Naive thymus-derived CD8-positive, alpha-beta T cell (primary cell): ENCODE measurements at places on chromosomes 2 and 18.

DNA sequence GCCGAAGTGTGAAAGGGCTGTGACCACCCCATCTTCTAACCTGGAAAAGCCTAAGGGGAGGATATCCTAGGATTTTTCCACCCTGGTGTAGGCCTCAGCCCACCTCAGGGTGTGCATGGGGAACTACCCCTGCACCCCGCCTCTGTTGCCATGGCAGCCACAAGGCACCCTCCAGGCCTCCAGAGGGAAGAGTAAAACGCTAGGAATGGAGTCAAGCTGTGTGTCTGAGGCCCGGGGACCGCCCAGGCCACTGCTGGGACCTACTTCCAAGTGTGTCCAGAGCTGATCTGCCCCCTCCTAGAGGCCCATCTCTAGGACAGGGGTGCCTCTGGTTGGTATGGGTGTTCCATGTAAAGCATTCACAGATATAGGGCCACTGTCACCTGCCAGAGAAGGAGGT is 86.7 kb downstream of the PLB1 start:
- H3K27ac ChIP-seq, result no peak overlapping the region
- H3K27me3 ChIP-seq, result no peaks in the 10 kb centered on the region

- no peaks in the 10 kb centered on the region for H3K4me1 ChIP-seq
- H3K36me3 ChIP-seq, result no peaks in the 10 kb centered on the region
- no peak overlapping the region for H3K4me3 ChIP-seq
- H3K27ac ChIP-seq, result no peak overlapping the region
Measured at GRCh38 chr2:159555651-159556392, 60.5 kb downstream of the BAZ2B start.

- peaks cover 26% of the 10 kb centered on the region for H3K27me3 ChIP-seq
- no peak for DNase-seq
- H3K36me3 ChIP-seq, result peaks cover 9% of the 10 kb centered on the region
- no peak within 1 kb of the TSS for H3K27ac ChIP-seq
Measured at GRCh38 chr2:112138159-112139032, at the start of gene FBLN7. Gene FBLN7 (plus strand): TSS chr2:112138385. CDS start chr2:112138656, 271 bp downstream.

GRCh38 chr2:114076961-114077360 is 187.1 kb downstream of the ACTR3 start:
- no peaks in the 10 kb centered on the region for H3K4me1 ChIP-seq
- H3K27me3 ChIP-seq, result peaks cover 38% of the 10 kb centered on the region
- no peak overlapping the region for H3K27ac ChIP-seq
- H3K4me3 ChIP-seq, result no peak overlapping the region
- no peak for DNase-seq

- H3K4me3 ChIP-seq, result no peak overlapping the region
- H3K36me3 ChIP-seq, result no peaks in the 10 kb centered on the region
- no peak for DNase-seq
- H3K27ac ChIP-seq, result no peak overlapping the region
- H3K27me3 ChIP-seq, result peaks cover 19% of the 10 kb centered on the region
Measured at GRCh38 chr18:61900504-61901281, 7.9 kb upstream of the RNF152 start.

- no peaks in the 10 kb centered on the region for H3K36me3 ChIP-seq
- H3K4me3 ChIP-seq, result no peak overlapping the region
- H3K4me1 ChIP-seq, result no peaks in the 10 kb centered on the region
- no peak for DNase-seq
Measured at GRCh38 chr2:177715771-177716170, 323.2 kb downstream of the AGPS start.

- DNase-seq, result no peak
- H3K4me3 ChIP-seq, result no peak overlapping the region
- H3K27me3 ChIP-seq, result no peaks in the 10 kb centered on the region
- no peak overlapping the region for H3K27ac ChIP-seq
Measured at GRCh38 chr2:177296040-177296439, 31.5 kb upstream of the NFE2L2 start.

DNA sequence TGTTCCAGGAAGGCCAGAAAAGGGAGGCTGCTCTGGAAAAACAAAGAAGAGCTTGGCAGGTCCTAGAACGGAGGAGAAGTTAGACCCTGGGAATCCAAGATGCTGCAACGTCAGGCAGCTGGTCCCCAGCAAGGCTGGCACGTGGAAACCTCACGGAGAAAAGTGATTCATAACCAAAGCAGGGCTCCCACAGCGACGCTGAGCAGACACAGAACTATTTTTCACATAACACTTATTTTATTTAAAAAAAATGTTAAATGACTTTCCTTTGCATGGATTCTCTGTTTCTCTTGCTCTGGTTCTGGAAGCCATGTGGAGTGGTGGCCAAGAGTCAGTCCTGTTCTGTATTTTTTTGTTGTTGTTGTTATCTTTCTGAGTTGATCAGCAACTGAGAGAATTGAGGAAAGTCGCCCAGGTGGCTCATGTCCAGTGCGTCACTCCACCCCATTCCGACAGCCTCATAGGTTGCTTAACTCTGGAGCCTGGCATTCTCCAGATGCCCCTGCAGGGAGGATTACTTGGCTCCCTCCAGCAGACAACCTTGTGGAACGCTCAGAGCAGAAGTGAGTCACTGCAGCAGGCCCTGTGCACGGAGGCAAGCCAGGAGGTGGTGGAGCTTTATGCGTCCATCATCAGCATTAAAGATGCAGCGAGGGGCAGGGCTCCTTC is 229.9 kb upstream of the HDAC4 start:
- H3K27me3 ChIP-seq, result peaks cover 3% of the 10 kb centered on the region
- no peaks in the 10 kb centered on the region for H3K4me1 ChIP-seq
- no peak overlapping the region for H3K4me3 ChIP-seq
- no peak overlapping the region for H3K27ac ChIP-seq
- H3K36me3 ChIP-seq, result no peaks in the 10 kb centered on the region

- no peak overlapping the region for H3K27ac ChIP-seq
- no peak for DNase-seq
- no peaks in the 10 kb centered on the region for H3K36me3 ChIP-seq
- no peak overlapping the region for H3K4me3 ChIP-seq
Measured at GRCh38 chr2:191486584-191487320, 191.2 kb upstream of the NABP1 start.

- no peaks in the 10 kb centered on the region for H3K27me3 ChIP-seq
- no peaks in the 10 kb centered on the region for H3K36me3 ChIP-seq
- DNase-seq, result no peak
Measured at GRCh38 chr2:47064106-47064505, 91.0 kb downstream of the STPG4 start.

GRCh38 chr2:27596627-27597026 is 13.8 kb downstream of the ZNF512 start:
- H3K4me1 ChIP-seq, result peaks cover 42% of the 10 kb centered on the region
- H3K27ac ChIP-seq, result peak overlapping the region; percentile 59
- no peaks in the 10 kb centered on the region for H3K27me3 ChIP-seq
- peak overlapping the region; percentile 70 for H3K4me3 ChIP-seq
- DNase-seq, result no peak

DNA sequence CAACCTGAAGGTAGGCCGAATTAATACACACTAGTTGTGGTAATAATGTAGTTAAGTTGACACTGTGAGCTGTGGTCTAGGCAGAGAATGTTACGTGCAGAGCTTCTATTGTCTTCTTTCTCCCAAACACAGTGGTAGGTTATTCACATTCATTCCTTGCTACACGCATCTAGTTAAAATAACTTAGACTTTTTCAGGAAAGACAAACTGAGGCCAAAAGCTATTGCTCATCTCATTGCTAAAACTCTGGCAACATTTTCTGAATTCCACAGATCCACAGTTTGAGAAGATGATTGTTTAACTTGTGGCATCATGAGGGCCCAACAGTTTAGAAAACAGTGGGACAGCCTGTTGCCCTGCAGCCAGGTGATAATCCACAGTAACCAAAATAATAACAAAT is 850.4 kb upstream of the FSHR start:
- H3K27ac ChIP-seq, result no peak overlapping the region
- H3K4me3 ChIP-seq, result no peak overlapping the region
- H3K36me3 ChIP-seq, result no peaks in the 10 kb centered on the region
- no peak for DNase-seq
- H3K27me3 ChIP-seq, result no peaks in the 10 kb centered on the region
- H3K4me1 ChIP-seq, result no peaks in the 10 kb centered on the region

GRCh38 chr18:74733598-74733997 is 135.9 kb downstream of the ZNF407 start:
- peaks cover 19% of the 10 kb centered on the region for H3K36me3 ChIP-seq
- peaks cover 7% of the 10 kb centered on the region for H3K4me1 ChIP-seq
- no peak for DNase-seq
- no peak overlapping the region for H3K4me3 ChIP-seq
- no peak overlapping the region for H3K27ac ChIP-seq

DNA sequence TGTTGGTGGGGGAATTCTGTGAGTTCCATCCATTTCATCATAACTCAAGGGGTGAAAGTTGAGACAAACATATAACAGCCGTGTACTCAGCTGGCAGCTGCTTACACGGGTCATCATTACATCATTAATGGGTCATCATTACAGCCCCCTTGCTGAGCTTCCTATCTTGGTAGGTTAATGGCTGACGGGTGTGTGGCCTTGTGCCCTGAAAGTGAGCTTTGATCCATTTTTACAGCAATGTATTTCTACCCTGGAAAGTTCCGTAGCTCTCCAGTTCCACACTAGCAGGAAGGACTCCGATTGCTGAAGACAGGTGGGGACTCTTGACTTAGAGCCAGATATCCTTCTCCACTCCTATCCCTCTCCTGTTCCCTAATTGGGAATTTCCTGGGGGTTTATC is 105.2 kb upstream of the DLX2 start:
- no peaks in the 10 kb centered on the region for H3K27me3 ChIP-seq
- no peak overlapping the region for H3K4me3 ChIP-seq
- H3K4me1 ChIP-seq, result peaks cover 18% of the 10 kb centered on the region

DNA sequence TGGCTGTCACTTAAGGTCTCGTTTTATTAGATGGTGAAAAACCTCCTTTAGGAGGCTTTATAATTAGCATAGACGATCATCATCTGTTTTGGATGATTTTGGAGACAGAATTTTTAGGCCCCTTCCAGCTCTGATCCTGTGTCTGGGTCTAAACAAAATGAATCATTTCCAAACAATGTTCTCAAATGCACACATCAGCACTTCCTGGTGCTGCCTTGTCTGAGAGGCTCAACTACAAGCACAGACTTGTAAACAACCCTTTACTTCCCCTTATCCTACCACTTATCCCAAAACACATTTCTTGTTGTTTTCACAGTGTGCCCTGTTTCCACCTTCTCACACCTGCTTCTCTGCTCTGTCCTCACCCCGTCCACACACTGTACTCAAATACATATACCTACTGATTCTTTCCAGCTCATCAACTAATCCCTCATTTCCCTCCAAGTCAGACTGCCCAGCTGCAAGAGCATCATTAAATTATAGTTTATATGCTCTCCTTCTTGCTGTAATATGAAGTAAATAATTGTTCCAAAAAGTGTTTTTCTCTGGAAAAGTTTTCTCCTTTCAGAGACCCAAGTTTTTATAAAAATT is 71.2 kb upstream of the COL3A1 start:
- no peak for DNase-seq
- no peaks in the 10 kb centered on the region for H3K4me1 ChIP-seq
- H3K4me3 ChIP-seq, result no peak overlapping the region
- no peak overlapping the region for H3K27ac ChIP-seq
- no peaks in the 10 kb centered on the region for H3K36me3 ChIP-seq
- no peaks in the 10 kb centered on the region for H3K27me3 ChIP-seq

DNA sequence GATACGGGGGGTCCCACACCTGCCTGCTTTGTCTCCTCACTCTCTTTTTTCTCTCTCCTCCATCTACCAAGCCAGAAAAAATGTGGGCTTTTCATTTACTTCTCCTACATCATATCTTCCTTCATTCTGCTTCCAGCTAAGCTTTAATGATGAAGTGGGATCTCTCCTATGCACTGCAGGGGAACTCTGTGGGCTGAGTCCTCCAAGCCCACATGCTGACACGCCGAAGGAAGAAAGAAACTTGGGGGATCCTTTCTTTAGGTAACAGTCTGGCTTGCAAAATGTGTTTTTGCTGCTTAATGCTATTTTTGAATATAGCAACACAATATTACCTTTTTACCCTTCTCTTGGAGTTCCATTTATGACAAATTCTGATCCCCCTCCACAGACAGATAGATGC is 33.6 kb upstream of the YWHAQ start:
- H3K27me3 ChIP-seq, result no peaks in the 10 kb centered on the region
- no peaks in the 10 kb centered on the region for H3K4me1 ChIP-seq
- H3K4me3 ChIP-seq, result no peak overlapping the region
- no peak for DNase-seq
- no peaks in the 10 kb centered on the region for H3K36me3 ChIP-seq
- no peak overlapping the region for H3K27ac ChIP-seq

GRCh38 chr2:106096299-106097037 is 97.6 kb downstream of the UXS1 start:
- peak overlapping the region; percentile 80 for H3K4me3 ChIP-seq
- no peaks in the 10 kb centered on the region for H3K27me3 ChIP-seq
- H3K4me1 ChIP-seq, result peaks cover 36% of the 10 kb centered on the region
- H3K36me3 ChIP-seq, result peaks cover 22% of the 10 kb centered on the region

- H3K27ac ChIP-seq, result no peak overlapping the region
- H3K27me3 ChIP-seq, result peaks cover 6% of the 10 kb centered on the region
- no peak overlapping the region for H3K4me3 ChIP-seq
- no peaks in the 10 kb centered on the region for H3K36me3 ChIP-seq
Measured at GRCh38 chr18:10121786-10122515, 208.1 kb downstream of the VAPA start.

- H3K4me1 ChIP-seq, result no peaks in the 10 kb centered on the region
- no peaks in the 10 kb centered on the region for H3K27me3 ChIP-seq
- no peak overlapping the region for H3K27ac ChIP-seq
- no peaks in the 10 kb centered on the region for H3K36me3 ChIP-seq
- no peak for DNase-seq
Measured at GRCh38 chr18:70520867-70521266, 232.0 kb downstream of the SOCS6 start.

GRCh38 chr2:169046440-169047151 is 15.5 kb upstream of the ABCB11 start:
- no peak for DNase-seq
- H3K36me3 ChIP-seq, result no peaks in the 10 kb centered on the region
- no peaks in the 10 kb centered on the region for H3K27me3 ChIP-seq
- no peak overlapping the region for H3K27ac ChIP-seq
- H3K4me1 ChIP-seq, result no peaks in the 10 kb centered on the region
- no peak overlapping the region for H3K4me3 ChIP-seq

- H3K36me3 ChIP-seq, result no peaks in the 10 kb centered on the region
- no peak overlapping the region for H3K4me3 ChIP-seq
- no peak overlapping the region for H3K27ac ChIP-seq
- no peak for DNase-seq
- H3K27me3 ChIP-seq, result no peaks in the 10 kb centered on the region
Measured at GRCh38 chr18:3194947-3195612, 24.7 kb downstream of the MYOM1 start.

GRCh38 chr2:63741884-63742579 is 99.7 kb upstream of the UGP2 start:
- H3K4me1 ChIP-seq, result no peaks in the 10 kb centered on the region
- H3K27ac ChIP-seq, result no peak overlapping the region
- no peak overlapping the region for H3K4me3 ChIP-seq

- H3K27me3 ChIP-seq, result no peaks in the 10 kb centered on the region
- H3K4me3 ChIP-seq, result no peak overlapping the region
- no peak overlapping the region for H3K27ac ChIP-seq
- no peak for DNase-seq
- no peaks in the 10 kb centered on the region for H3K4me1 ChIP-seq
- no peaks in the 10 kb centered on the region for H3K36me3 ChIP-seq
Measured at GRCh38 chr2:228987441-228988155, 283.5 kb downstream of the PID1 start.

- H3K36me3 ChIP-seq, result peaks cover 1% of the 10 kb centered on the region
- no peak for DNase-seq
- H3K4me3 ChIP-seq, result no peak overlapping the region
- H3K27me3 ChIP-seq, result no peaks in the 10 kb centered on the region
- no peak overlapping the region for H3K27ac ChIP-seq
Measured at GRCh38 chr2:161972232-161972631, 101.8 kb downstream of the DPP4 start.
